ENCODE measurements at places on chromosomes 7 and 10.

DNA sequence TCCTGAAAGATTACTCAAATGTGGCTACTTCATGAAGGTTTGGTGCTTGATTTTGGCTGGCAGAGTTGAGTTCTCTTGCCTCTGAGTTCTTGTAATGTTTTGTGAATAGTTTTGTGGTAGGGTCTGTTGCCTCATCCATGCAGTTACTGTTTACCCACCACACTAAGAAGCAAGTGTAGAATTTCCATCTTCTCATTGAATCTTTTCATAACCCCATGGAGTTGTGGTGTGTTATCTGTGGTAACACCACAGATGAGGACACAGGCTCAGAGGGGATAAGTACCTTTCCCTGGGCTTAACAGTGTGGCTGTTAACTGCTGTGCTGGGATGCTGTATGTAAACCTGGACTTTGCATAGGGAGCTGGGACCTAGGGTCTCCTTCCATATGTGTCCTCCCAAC, 186.3 kb downstream of the CAMK1D start:
- DNase-seq: no peak

- DNase-seq: no peak
Measured at GRCh38 chr10:113880236-113880635, 25.8 kb downstream of the NHLRC2 start.

DNA sequence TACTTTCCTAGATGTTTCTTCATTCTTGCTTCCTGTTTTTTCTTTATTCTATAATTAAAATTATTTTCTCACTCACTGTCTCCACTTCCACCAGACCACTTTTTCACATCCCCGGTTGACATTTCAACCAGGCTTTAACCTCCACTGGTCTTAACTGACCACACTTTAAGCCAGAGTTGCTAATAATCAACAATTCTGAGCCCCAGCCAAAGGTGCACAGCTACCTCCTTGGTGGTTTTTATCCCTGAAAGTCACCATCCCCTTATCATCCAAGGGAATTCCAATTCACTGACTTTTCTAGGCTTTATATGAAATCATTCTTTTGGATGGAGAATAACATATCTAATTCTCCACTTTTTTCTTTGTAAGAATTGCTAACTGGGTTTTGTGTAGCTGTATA, 138.9 kb downstream of the FRMD4A start:
- DNase-seq: no peak

- DNase-seq: no peak
Measured at GRCh38 chr7:28052933-28053332, 127.7 kb downstream of the JAZF1 start.

GRCh38 chr10:48412933-48413332, 106.5 kb downstream of the MAPK8 start:
- DNase-seq: no peak

- DNase-seq: no peak
Measured at GRCh38 chr7:87833130-87833529, 43.0 kb downstream of the SLC25A40 start.

DNA sequence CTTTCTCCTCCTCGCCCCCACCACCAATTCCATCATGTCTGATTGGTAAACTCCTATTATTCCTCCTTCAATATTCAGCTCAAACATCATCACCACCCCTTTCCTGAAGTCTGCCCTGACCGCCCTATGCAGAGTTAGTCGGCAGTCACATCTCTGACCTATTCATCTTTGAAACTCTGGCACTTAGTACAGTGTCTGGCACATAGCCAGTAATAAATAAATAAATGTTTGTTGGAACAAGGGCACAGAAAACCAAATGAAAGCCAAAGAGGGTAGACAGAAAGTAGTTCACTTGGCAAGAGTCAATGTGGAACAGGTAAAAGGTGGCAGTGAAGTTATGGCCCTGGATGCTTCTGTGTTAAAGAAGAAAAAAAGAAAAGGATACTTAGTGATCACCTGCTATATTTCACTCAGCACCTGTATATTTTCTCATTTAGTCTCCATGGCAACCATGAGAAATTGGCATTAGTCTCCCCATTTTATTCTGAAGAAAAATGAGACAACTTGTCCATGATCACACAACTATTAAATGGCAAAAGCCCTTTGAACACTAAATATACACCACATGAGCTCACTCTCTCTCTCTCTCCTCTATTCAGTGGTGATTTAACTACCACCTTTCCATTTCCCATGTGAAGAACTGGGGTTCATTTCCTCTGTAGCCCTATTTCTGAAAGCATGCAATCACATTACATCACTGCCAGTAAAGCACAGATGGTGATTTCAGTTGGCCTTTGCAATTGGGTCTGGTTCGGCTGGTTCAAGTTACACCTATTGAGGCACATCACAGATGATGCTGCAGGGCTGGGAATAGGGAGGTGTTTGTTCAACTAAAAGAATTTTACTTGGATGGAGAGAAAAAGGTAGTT, 25.3 kb downstream of the CHCHD3 start:
- DNase-seq: no peak

GRCh38 chr7:28920424-28920823, 37.7 kb downstream of the TRIL start:
- DNase-seq: no peak

GRCh38 chr10:11270135-11270857, 252.6 kb downstream of the CELF2 start:
- DNase-seq: peak; percentile 50

DNA sequence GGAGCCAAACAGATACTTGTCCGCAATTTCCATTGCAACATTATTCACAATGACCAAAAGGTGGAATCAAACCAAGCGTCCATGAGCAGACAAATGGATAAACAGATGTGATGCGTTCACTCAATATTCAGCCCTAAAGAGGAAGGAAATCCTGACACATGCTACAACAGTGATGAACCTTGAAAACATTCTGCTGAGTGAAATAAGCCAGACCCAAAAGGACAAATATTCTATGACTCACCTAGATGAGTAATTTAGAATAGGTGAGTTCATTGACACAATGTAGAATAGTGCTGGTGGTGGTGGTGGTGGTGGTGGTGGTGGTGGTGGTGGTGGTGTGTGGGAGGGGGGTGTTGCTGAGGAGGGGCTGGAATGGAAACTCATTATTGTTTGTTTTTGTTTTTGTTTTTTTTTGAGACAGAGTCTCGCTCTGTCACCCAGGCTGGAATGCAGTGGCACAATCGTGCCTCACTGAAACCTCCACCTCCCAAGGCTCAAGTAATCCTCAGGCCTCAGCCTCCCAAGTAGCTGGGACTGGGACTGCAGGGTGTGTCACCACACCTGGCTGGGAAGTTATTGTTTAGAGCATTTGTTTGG, 28.6 kb downstream of the SMKR1 start:
- no peak for DNase-seq

- DNase-seq: no peak
Measured at GRCh38 chr10:132206806-132207535, 20.2 kb downstream of the DPYSL4 start.

- DNase-seq: no peak
Measured at GRCh38 chr7:105307163-105307672, 81.5 kb downstream of the SRPK2 start.

GRCh38 chr10:96370584-96371157, 11.9 kb upstream of the OPALIN start:
- DNase-seq: peak; percentile 52

GRCh38 chr7:91034459-91035368, 229.5 kb upstream of the FZD1 start:
- DNase-seq: peak; percentile 6

DNA sequence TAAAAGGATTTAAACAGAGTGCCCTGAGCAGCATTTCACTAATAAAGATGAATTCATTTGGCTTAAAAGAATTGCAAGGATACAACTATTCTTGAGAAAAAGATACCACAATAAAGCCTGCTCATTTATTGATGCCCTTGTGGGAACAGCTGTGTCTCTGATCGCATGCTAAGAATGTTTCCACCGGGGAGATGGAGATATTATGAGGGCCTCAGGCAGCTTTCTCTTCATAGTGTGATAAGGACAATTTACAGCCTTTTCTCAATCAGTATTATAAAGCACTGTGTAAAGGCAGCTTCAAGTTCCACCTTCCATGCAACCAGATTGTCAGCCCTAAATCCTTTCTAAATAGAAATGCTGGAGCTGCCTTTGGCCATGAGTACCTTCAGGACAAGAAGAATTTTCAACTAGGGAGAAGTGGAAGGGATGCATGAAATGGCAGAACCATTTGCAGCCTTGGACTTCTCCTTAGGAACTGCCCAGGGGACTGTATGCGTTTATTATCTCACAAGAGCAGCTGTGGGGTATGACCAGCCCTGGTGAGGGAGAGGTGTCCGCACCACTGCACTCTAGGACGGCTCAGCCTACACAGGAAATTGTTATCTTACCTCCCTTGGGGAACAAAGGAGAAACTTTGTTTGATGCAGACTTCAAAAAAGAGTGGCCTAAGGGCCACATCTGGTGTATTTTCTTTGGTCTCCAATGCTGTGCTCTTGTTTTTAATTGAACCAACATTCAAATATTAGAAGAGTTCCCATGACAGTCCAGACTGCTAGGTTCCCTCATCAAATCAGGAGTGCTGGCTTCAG, 116.9 kb upstream of the PCGF5 start:
- DNase-seq: no peak

GRCh38 chr7:38438970-38439369, 165.5 kb upstream of the TARP start:
- no peak for DNase-seq

DNA sequence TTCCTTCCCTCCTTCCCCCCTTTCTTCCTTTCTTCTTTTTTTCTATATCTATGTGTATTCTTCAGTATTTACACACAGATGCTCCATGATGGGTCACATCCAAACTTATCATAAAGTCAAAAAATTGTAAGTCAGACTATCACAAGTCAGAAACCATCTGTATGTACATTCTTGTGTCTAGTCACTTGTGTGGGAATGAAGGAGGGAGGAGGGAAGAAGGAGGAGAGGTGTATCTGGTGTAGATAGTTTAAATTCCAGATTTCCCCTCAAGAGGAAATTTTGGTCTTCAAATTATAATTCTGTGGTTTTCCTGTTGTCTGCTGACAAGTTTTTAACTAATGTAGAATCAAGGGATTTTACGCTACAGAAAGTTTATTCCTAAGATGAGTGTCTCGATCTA, 287.2 kb downstream of the ETV1 start:
- no peak for DNase-seq

DNA sequence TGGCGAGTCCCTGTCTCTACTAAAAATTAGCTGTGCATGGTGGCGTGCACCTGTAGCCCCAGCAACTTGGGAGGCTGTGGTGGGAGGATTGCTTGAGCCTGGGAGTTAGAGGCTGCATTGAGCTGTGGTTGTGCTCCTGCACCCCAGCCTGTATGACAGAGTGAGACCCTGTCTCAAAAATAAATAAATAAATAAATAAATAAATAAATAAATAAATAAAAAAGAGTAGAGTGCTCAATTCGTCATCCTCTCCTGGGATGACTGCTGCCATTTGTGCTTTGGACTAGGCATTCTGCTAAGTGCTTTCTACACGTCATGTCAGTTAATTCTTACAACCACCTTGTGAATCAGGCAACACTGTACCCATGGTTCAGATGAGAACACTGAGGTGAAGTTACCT, 130.6 kb downstream of the DOCK1 start:
- DNase-seq: no peak

DNA sequence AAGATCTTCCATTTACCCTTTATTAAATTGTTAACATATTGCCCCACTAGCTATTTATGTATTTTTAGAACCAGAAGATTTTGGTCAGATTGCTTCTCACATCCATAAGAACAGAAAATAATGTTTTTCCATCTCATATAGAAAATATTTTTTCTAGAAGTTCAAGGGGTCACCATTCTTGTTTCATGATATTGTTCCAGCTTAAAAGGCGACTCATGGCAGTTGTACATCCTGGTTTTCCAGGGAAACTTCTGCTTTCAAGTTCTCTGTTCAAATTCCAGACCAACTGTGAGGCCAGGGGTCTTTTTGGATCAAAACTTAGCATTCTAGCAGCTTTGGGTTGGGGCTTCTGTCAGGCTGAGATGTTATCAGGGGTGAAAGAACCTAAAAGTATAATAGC, 84.4 kb downstream of the LRRC4 start:
- DNase-seq: no peak

DNA sequence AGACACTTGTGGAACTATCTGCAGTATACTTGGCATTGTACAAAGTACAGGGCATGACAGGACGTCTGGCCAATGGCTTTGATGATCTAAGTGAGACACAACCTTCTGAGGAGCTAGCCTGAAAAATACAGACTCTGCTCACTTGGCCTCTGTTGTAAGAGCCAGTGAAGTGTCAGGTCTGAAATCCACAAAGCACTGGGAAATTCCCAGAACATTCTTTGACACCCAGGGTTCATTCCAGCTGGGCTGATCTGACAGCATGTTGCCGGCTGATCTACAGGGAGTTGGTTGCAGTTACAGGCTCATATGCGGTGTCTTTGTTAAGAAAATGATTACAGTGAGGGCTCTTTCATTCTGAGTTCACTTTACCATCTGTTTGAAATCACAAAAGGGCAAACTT, 354.6 kb downstream of the PHF14 start:
- DNase-seq: no peak

GRCh38 chr7:134630893-134631292, 15.8 kb upstream of the BPGM start:
- DNase-seq: no peak

- no peak for DNase-seq
Measured at GRCh38 chr10:5752301-5752871, 60.8 kb downstream of the GDI2 start.

- DNase-seq: no peak
Measured at GRCh38 chr10:113473011-113473410, 79.8 kb upstream of the HABP2 start.

- no peak for DNase-seq
Measured at GRCh38 chr7:111329367-111330234, 232.7 kb downstream of the IMMP2L start.

DNA sequence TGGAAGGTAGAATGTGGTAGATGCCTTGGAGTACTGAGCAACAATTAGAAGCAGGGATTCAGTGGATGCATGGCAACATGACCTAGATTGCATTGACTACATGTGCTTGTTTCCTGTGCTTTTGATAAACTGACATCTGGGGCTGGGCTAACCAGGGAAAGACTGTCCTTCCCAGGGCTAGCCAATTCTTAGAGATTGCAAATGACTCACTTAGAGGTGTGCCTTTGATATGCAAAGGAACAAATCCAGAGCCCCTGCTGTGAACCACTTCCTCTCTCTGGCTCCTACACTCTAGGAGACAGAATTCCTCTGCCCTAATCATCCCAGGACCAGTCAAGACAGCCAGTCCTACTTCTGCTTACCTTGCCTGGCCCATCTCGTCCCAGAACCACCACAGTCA, 651.5 kb downstream of the LRMDA start:
- no peak for DNase-seq

DNA sequence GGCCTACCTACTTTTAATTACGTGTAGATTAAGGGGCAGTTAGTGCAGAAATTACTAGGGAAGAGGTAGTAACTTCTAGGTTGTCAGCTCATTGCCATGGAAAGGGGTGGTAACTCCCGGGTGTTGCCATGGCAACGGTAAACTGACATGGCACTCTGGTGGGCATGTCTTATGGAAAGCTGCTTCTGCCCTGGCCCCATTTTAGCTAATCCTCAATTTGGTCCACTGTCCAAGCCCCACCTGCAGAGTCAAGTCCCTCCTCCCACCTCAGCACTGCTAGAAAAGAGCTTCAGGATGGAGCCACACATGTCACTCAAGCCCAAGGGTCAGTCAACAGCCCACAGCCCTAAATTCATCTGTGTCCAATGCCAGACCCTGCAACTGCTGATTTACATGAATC, 7.5 kb upstream of the ZKSCAN1 start:
- DNase-seq: no peak

Measured in GM12892 (cell line).